ENCODE measurements at places on chromosomes 6 and 20.

DNA sequence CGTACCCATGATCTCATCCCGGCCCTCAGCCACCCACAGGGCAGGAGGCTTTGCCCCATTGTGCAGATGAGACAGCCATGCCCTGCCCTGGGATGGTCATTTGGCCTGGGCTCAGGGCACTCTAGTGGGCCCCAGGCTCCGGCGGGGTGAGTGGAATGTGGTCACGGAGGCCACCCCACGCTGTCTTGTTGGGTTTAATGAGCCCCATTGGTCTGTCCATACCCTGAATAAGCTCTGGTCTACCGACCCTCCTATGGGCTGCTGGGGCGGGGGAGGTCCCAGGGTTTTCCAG, 50.6 kb downstream of the FGD2 start:
- ATAC-seq, result no peak

- no peak for ATAC-seq
Measured at GRCh38 chr6:22699151-22699550, 129.8 kb downstream of the HDGFL1 start.

- no peak for ATAC-seq
Measured at GRCh38 chr20:3645309-3646066, 17.7 kb downstream of the GFRA4 start.

GRCh38 chr6:128204616-128205015, 303.8 kb upstream of the THEMIS start:
- no peak for ATAC-seq

DNA sequence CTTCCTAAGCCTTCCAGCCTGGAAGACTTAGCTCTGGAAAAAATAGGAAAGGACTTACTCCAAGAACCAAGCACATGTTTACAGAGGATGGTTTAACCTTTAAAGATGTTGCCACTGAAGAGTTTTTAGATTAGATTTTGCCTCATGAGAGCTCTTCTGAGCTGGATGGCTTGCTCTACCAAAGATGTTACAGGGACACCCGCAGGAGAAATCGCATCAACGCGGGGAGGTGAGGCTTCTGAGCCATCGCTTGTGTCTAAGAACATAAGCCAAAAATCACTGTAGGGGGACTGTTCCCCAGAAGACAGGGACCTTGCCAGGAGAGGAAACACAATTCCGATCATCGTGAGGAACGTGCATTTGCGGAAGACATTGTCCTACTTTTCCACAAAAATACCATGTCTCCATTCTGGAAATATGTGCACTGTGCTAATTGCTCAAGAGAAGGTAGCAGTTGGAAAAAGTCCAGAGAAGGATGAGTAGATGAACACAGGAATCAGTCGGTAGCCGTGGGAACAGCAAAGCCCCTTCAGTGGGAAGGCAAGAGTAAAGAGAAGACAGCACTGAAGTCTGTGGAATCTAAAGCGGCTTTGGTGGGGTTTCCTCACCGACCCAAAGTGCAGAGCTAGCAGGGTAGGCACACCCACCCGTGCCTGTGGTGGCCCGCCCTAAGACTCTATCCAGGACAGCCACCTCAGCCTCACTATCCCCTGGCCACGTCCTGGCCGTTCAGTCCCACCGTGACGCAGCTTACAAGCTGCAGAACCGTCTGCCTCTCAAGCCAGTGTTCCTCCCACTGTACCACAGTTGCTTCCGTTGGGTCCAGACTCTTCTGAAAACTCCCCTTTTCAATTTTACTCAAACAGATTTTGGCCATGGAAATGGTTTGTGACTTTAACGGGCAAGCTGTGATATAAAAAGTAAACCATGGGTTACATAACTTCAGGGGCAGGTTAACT, 334.8 kb downstream of the NRN1 start:
- ATAC-seq, result no peak

- peak; percentile 64 for ATAC-seq
Measured at GRCh38 chr6:128252341-128253176, 267.8 kb downstream of the PTPRK start.

DNA sequence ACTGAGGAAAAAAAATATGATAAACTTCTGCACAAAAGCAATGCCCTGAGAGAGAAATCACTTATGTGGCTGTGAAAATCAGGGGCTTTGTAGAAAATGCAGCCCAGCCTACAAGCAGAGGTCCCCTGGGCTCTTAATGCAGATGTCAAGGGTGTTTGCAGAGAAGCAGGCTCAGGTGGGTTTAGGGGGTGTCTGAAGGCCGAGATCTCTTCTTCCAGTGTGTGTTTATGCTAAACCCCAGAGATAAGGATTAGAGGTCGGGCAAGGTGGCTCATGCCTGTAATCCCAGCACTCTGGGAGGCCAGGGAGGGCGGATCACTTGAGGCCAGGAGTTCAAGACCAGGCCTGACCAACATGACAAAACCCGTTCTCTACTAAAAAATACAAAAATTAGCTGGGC, 78.5 kb downstream of the TMEM242 start:
- no peak for ATAC-seq

- ATAC-seq, result peak; percentile 15
Measured at GRCh38 chr6:116369964-116370759, 585 bp upstream of the DSE start.

- ATAC-seq, result no peak
Measured at GRCh38 chr6:109767961-109768360, 76.9 kb downstream of the FIG4 start.

GRCh38 chr20:62136283-62137091, 6.7 kb downstream of the PSMA7 start:
- ATAC-seq, result peak; percentile 62

- ATAC-seq, result no peak
Measured at GRCh38 chr6:75166236-75166635, 39.6 kb downstream of the COL12A1 start.

DNA sequence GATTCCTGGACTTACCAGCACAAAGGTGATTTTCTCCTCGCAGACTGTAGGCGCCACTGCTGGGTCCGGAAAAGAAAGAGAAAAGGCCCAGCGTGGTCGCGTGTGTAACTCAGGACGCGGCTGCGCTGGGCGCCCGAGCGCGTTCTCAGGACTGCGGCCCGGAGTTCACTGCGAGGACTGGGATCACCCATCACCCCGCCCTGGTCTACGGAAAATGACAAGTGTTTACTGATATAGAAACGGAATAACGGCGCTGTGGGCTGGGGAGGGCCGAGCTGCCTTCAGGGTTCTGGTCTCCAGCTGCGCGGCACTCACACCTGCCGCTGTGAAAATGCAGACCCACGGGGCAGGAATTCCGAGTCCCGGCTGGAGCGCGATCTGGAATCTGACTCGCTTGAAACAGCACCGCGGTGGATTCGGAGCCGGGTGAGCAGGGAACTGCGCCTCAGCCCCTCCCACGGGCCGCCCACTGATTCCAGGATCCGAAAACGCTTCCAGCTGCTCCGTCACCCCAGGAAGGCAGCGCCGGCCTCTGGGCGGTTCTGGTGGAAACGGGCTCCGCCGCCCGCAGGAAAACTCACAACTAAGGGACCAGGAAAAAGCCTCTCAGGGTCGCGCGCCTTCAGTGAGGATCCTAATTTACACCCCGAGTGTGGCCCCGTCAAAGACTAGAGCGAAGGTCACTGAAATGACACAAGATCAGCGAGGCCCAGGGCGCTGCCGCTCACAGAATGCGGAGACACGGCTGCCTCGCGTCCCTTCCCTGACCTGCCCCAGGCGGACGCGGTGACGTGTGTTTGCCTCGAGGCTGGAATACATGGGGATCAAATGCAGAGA, 34.5 kb downstream of the HLA-A start:
- ATAC-seq, result peak; percentile 83

DNA sequence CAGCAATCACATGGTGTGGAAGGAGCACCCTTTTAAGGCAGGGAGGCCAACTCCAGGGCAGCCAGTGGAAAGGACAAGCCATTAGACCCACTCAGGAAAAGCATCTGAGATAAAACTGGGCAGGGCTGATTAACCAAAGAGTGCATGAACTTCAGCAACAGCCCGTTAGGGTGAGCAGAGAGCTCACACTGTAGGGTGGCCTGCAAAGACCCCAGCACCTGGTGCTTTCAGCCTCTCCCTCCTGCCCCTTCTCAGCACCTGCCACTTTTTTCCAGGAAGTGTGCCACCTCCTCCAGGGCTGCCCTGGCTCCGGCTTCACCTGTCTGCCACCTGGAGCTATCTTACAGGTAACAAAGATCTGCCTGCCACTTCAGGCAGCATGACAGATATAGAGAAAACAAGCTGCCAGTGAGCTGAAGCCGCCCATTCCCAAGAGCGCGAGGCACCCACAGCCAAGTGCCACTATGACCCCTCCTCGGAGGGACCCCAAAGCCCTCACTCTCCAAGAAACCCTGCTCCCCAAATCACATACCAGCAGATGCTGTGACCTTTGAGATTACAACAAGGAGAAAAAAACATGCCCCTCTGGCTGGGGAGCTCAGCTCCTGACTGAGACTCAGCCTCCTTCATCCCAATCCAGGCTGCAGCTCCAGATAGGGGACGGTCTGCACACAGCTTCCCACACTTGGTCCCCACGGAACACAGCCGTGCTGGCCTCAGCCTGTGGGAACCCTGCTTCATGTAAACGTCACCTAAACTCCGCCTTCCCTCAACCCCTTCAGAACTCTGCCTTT, 71.2 kb downstream of the ABHD12 start:
- ATAC-seq, result no peak

- peak; percentile 31 for ATAC-seq
Measured at GRCh38 chr6:142946924-142947713, 2.1 kb upstream of the HIVEP2 start.

- ATAC-seq, result no peak
Measured at GRCh38 chr6:4714961-4715501, 61.2 kb upstream of the CDYL start.

GRCh38 chr6:4906293-4907276, 97.3 kb downstream of the RPP40 start:
- no peak for ATAC-seq

- no peak for ATAC-seq
Measured at GRCh38 chr6:170018936-170019817, 267.8 kb downstream of the ERMARD start.

DNA sequence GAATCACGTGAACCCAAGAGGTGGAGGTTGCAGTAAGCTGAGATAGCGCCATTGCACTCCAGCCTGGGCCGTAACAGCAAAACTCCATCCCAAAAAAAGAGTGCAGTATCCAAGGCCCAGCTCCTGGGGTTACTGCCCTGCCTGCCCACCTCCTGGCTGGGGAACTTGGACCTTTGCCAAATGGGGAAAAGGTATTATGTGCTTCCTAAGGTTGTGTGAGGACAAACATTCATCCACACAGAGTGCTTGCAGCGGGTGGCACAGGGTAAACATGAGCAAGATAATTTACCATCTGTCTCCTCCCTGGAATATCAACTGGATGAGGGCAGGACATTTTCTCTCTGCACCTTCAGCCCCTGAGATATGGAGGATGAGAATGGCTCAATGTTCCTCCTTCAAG, 94.9 kb upstream of the POPDC3 start:
- ATAC-seq, result no peak

DNA sequence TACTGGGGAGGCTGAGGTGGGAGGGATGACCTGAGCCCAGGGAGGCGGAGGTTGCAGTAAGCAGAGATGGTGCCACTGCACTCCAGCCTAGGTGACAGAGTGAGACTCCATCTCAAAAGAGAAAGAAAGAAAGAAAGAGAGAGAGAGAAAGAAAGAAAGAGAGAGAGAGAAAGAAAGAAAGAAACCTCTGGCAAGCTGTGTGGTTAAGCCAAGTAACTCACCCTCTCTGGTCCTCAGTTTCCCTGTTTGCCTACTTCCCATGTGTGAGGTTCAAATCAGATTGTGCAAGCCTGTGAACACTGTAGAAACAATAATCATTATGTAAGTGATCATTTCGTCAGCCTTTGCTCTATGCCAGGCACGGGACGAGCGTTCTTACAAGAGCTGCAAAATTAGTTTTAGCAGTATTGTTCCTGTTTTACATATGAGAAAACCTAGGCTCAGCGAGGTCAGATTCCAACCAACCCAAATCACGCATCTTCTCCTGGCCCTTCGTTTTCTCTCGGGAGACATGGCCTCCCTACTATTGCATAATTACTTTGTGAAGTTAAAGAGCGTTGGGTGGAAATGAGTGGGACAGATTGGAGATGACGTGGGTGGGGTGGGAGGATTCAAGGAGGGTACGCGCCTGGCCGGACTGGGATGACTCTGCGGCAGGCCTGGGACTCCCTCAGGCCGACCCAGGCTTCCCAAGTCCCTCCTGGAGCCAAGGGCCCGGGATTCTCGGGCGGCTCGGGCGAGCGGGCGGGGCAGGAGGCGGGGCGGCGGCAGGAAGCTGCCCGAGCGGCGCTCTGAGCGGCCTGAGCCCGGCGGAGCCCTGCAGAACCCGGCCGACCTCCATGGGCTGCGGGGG, at the start of gene SNX21:
SNX21 (plus strand) TSS at position 770 of the 853 bp plus-strand sequence. CDS start 121 bp downstream, outside the sequence.
- peak; percentile 53 for ATAC-seq

DNA sequence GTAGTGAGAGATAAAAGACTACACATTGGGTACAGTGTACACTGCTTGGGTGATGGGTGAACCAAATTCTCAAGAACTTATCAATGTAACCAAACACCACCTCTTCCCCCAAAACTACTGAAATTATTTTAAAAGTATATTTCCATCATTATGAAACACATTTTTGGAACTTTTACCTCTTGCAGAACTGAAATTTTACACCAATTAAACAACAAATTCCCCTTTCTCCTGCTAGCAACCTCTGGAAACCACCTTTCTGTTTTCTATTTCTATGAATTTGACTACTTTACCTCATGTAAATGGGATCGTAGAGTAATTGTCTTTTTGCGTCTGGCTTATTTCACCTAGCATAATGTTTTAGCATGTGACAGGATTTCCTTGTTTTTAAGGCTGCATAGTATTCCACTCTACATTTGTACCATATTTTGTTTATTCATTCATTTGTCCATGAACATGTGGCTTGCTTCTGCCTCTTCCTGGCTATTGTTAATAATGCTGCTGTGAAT, 149.9 kb upstream of the PHACTR1 start:
- ATAC-seq, result no peak

DNA sequence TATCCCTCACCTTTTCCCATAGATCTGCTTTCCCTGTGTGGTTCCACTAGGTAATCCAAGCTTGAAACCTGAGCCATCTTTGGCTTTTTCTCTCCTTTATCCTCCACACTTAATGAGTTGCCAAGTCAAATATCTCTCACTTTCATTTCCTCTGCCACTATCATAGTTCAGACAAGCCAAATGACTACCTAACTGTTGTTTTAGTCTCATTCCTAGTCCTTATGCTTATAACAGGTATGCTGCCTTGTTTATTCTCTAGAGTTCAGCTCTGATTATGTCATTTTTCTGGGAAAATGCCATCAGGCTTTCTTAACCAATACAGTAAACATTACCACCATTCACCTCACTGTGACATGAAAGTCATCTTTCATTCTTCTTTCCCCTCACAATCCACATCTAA, 6.5 kb downstream of the EFHC1 start:
- no peak for ATAC-seq

Data from activated CD4-positive, CD25-positive, alpha-beta regulatory T cell treated with anti-CD3 and anti-CD28 coated beads, Interleukin-2, amount 50 U/mL, for 24 hours (primary cell).